ENCODE measurements at places on chromosomes 2 and 18.
A peak's percentile ranks its signal among the peaks of the same experiment; 100 is the strongest.

- DNase-seq, result peak; percentile 95
Observed at GRCh38 chr2:23381084-23381483, 3.9 kb upstream of the KLHL29 start.

DNA sequence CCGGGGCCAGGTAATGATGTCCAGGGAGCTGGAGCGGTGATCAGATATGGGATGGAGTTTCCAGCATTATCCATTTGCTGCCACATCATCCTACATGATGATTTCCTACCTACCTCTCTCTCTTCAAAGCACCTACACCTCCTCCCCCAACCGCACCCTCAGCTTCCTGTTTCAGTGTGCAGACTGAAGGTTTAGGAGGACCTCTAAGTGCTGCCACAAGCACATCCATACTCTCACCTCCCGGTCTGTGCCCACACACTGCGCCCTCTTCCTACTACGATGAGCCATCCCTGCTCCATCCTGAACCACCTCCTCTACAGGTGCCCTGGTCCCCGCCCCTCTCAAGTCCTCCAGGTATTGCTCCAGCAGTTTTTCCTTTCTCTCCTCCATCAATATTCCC, 123.7 kb downstream of the ALPK2 start:
- no peak for DNase-seq

DNA sequence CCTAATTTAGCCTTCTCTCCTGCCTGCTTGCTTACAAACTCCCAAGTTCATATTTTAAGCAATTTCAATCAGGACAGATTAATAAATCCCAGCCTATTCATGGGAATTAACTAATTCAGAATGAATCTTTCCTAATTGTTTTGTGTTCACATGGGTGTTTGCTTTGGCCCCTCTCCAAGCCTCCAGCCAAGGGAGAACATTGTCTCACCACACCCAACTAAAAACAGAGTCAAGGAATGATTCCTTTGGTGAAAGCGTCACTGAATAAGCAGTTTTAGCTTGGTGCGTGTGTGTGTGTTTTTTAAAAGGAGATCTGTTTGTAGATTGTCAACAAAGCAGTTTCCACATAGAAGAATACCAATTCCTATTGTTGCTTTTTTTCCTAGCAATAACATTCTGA, 43.0 kb upstream of the DSG1 start:
- DNase-seq, result no peak

DNA sequence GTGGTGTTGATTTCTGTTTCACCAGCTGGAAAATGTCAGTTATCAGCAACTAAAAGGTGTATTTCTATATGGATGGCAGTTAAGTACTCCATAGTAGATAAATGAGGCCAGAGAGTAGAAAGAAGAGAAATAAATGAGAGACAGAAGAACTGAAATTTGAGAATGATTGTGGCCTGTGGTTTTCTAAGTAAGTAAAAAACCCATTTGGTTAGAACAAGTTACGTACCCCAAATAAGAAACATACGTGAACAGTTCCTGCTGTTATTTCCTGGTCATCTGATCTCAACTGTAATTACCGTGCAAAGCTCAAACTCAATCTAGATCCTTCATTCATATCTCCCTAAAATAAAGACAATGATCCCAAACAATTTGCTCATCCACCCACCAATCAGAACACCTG, 181.3 kb downstream of the PID1 start:
- DNase-seq, result no peak

GRCh38 chr2:115163572-115163971, 721.1 kb downstream of the DPP10 start:
- DNase-seq, result no peak

- DNase-seq, result no peak
Observed at GRCh38 chr2:7860693-7861092, 821.2 kb upstream of the ID2 start.

GRCh38 chr2:42504364-42505230, 10.8 kb upstream of the KCNG3 start:
- DNase-seq, result no peak

GRCh38 chr2:15580451-15580850, 11.2 kb upstream of the DDX1 start:
- DNase-seq, result no peak

- DNase-seq, result no peak
Observed at GRCh38 chr18:78865056-78865598, 114.5 kb upstream of the SALL3 start.

DNA sequence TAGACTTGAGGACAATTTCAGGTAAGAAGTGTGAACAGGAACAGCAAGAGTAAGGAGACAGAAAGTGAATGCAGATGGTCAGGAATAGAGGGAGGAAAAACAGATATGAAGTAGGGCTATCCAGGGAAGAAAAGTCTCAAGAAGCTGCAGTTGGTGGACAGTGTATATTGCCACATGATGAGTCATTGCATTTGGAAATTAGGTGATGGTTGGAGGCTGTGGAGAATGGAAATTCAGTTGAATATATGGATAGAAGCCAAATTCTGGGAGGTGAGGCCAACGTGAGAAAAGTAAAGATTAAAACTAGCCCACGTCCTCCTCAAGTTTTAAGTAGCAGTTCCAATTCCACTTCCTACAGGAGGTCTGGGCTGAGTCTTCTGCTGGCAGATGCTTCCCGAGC, 158.4 kb downstream of the UBE2E3 start:
- DNase-seq, result no peak

DNA sequence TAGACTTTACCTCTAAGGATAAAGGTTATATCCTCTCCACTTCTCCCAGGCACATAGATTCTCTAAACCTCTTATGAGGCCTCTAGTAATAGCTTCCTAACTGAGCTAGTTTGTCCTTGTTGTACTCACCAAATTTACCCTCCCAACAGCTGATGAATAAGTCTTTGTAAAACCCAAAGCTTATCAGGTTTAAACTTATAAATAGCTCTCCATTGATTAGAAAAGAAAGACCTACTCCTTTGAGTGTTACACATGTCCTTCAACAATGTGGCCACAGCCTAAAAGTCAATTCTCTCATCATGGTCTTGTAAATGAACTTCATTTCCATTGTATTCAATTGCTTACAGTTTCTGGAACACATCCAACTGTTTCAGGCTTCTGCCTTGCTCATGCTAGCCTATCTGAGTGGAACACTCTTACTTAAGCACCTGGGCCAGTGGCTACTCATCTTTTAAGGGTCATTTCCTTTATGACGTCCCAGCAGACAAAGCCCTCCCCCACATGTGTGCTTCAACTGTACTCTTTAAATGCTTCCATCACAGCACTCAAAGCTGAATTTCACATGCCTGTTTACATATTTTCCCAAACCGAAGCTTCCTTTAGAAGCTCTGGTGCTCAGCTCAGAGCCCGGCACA, 131.6 kb downstream of the CDH2 start:
- no peak for DNase-seq

DNA sequence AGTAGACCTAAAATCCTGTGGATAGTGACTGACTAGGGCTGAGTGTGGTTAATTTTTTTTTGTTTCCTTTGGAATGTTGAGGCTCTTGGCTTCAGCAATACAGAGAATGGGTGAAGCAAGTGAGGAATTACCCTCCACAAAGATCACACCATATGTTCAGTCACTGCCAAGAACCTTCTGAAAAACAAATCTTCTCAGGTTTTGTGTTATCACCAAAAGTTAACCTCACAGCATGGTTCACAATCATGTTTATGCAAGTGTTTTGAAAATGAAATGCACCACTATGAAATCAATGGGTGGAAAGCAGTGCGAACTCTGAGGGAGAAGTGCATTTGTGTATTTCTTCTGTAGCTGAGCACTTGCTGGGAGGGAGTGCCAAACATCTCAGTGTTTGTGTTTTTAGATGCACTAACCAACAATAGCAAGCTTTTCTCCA, 44.4 kb downstream of the SPATS2L start:
- DNase-seq, result no peak

DNA sequence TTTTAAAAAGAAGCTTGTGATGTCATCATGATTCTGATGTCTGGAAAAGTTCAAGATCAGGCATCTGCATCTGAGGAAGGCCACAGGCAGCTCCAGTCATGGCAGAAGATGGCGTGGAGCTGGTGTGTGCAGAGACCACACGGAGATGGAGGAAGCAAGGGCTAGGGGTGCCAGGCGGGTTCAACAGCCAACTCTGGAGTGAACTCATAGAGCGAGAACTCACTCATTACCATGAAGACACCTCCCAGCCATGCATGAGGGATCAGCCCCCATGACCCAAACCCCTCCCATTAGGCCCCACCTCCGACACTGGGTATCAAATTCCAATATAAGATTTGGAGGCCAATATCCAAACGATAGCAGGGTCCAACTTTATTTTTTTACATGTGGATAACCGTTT, 61.6 kb downstream of the KCNG2 start:
- no peak for DNase-seq

- DNase-seq, result no peak
Observed at GRCh38 chr2:227099340-227099739, 64.7 kb downstream of the COL4A4 start.

GRCh38 chr2:179165356-179166000, 99.2 kb downstream of the SESTD1 start:
- DNase-seq, result no peak

- DNase-seq, result no peak
Observed at GRCh38 chr2:2686222-2686621, 355.1 kb upstream of the MYT1L start.

- no peak for DNase-seq
Observed at GRCh38 chr2:31238906-31239592, 5.1 kb downstream of the EHD3 start.

GRCh38 chr2:50865235-50865634, 166.7 kb downstream of the NRXN1 start:
- DNase-seq, result no peak

- no peak for DNase-seq
Observed at GRCh38 chr18:63465059-63465458, 11.7 kb upstream of the SERPINB5 start.

GRCh38 chr2:79721966-79722365, 209.1 kb downstream of the CTNNA2 start:
- DNase-seq, result no peak

DNA sequence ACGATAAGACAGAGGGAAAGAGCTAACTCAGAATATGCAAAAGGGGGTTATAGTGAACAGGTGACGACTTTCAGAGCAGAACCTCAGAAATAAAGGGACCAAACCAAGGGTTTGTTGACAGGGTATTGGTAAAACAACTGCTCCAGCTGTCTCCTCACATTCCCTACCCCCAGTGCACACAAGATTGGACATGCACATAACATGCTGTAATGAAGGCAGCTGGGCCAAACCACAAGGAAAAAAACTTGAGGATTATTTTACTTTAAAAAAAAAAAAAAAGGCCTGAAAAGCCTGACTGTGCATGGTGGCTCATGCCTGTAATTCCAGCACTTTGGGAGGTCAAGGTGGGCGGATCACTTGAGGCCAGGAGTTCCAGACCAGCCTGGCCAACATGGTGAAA, 3.5 kb downstream of the RBM43 start:
- DNase-seq, result no peak

- peak; percentile 32 for DNase-seq
Observed at GRCh38 chr2:108855194-108855593, 68.6 kb downstream of the CCDC138 start.

DNA sequence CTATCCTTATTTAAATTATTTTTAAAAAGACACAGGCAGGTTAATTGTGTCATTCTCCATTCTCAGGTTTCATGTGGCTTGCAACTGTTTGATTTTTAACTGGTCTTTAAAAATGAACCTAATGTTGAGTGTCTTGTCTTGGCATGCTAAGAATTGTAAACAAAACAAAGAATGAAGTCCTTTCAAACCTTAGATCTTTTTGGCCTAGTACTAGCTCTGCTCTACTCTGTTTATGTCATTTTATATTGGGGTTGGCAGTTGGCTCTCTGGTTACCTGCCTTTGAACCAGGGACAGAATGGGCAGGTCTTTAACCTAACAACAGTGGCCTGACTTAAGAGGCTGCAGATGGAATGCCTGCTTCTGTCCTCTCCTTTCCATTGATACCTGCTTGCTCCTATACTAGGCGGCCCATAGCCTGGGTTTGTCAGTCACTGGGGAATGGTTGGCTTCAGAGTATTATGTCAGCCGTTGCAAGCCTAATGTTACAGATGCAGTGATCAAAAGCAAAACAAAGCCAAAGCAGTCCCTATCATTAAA, 85.5 kb downstream of the MTA3 start:
- no peak for DNase-seq

All from SW 1271 (cell line).